PC-9 (cell line): ENCODE measurements at places on chromosomes 2 and 18. TPM values are rescaled to one million over a fixed set of nuclear protein-coding genes. Genes with fewer than 3 reads are reported as not detected.

Gene MC4R
- not detected in 2 replicates for total RNA-seq

Gene COL4A4
- 5.6 and 6.0 TPM in 2 replicates for total RNA-seq

Gene IGFBP5
- total RNA-seq, result 5.5 and 10.0 TPM in 2 replicates

Gene NTSR2
- total RNA-seq, result not detected in 2 replicates

Gene OTX1
- total RNA-seq, result 6.8 and 7.0 TPM in 2 replicates

Gene ASAP2
- total RNA-seq, result 60.3 and 66.8 TPM in 2 replicates

Gene ASB3
- total RNA-seq, result 22.0 and 27.7 TPM in 2 replicates

Gene CNTNAP5
- not detected in 2 replicates for total RNA-seq

Gene RNF103
- 24.5 and 25.4 TPM in 2 replicates for total RNA-seq
